8988T (cell line): ENCODE measurements at places on chromosomes 7 and 10.

GRCh38 chr7:22601003-22601402 lies 101.0 kb upstream of the STEAP1B start:
- no peak for DNase-seq

DNA sequence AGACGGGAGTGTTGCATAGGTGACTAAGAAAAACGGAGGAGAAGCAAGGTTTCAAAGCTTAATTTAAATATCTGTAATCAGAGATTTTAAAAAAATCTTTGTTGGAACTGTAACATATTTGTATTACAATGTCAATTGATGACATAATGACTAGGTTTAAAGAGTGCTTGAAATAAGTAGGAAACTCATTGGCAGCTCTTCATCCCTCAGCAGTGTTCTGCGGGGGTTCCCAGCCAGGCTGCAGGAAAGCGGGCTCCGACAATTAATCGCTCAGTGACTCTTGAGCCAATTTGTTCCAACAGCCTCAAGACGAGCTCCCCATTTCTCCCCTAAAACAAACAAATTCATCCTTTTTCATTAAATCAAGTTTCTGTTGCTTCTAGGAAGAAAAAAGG lies 22.6 kb downstream of the CPXM2 start:
- DNase-seq: no peak

DNA sequence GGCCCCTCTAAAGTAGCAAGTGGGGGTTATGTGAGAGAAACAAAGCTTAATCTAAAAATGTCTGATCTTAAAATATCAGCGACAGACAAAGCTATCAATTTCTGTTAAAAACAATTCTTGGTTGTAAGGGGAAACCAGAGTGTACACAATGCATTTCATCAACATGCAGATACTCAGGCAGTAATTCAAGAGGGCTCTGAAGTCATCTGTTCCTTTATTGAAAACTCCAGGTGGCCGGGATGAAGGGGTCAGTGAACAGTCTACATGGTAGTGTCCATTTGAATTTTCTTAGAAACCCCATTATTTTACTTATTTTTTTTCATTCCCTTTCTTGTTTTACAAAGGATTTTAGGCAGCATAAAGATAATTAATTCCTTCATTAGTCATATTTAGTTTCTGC lies 36.7 kb upstream of the BTBD16 start:
- DNase-seq: no peak

GRCh38 chr10:91664426-91664825 lies 31.6 kb upstream of the PPP1R3C start:
- no peak for DNase-seq

- no peak for DNase-seq
Observed at GRCh38 chr10:111968647-111969046, 214.9 kb downstream of the GPAM start.

DNA sequence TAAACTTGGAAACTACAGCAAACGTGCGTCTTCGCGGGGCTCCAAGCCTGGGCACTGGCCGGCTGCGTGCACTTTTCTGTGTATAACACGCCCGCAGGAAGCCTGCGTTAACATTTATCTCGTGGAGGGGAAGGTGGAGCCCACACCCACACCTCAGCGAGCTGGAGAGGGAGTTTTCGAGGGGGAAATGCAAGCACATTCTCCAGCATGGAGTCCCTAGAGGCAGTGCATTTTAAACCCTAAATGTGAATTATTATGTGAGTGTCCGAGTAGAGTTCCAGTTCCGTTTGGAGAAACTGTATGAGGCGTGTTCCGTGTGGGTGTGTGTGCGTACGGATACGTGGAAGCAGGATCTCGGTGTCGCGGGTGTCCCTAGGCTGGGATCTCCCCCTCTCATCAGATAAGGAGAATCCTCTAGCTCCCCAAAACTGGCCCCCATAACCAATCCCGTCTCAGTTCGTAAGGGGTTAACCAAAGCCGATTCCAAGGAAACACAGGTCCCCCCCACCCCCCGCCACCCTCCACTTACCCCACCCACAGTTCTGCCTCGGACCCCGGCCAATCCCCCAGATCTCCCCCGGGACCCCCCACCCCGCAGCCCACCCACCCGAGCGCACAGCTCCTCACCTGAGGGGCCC lies 403 bp downstream of the CDK6 start:
- DNase-seq: peak; percentile 16

DNA sequence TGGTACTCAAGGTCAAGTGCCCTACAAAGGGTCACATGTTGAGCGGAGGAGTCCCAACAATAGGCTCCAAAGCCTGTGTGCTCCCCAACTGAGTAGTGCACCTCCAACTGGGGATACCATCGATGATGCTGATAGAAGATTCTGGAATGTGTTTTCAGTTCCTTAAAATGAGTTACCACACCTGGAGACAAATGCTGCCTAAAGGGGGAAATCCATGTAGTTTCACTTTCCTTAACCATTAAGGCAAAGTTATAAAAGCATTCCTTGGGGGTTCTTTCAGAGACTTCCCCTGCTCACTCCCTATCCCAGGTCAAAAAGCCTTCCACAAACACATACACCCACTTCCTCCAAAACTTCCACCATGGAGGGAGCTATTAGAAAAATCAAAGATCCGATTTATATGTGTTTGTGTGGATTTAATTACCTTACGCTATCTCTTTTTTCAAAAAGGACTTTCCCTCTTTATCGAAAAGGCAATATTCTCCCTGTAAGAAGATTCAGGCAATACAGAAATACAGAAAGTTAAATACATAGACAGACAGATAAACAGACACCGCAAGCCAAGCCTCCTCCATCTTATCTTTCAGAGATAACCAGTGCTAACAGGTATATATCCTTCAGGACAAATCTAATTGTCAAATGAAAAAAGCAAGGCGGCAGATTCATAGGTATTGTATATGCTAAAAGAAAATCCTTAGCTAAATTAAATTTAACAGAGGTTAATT lies 135.9 kb upstream of the ASAH2 start:
- DNase-seq: no peak

- DNase-seq: no peak
Observed at GRCh38 chr7:40747856-40748255, 613.1 kb downstream of the SUGCT start.

DNA sequence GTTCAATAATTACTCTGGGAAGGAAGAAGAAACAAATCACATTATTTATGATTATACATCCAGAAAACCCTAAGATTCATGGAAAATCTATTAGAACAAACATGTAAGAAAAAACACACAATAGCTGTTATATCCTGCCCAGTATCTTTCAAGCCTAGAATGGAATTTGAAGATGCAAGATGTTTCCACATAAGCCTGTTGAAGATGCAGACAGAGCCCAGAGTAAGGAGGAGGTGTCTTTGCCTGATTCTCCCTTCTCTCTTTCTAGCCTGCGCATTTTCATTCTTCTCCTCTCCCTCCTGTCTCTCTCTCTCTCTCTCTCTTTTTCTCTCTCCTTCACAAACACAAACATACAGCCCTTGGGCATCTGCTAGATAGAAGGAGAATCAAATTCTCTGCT lies 170.1 kb upstream of the INHBA start:
- no peak for DNase-seq

DNA sequence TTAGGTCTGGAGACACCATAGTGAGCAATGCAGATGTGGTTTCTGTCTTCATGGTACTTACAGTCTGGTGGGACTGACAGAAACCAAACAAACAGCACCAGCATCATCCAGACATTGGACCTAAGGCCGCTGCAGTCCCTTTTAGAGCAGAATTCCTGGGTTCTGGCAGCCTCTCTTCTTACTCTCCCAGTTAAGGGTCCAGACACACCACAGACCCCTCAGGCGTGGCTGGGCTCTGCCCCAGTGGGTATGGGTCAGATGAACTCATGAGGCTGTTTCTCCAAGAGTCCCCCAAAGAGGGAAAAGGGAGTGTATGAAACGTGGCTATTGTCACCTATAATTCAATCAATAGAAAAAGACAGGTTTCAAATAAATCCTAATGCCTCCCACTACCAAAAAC lies 31.3 kb downstream of the PRLHR start:
- no peak for DNase-seq

DNA sequence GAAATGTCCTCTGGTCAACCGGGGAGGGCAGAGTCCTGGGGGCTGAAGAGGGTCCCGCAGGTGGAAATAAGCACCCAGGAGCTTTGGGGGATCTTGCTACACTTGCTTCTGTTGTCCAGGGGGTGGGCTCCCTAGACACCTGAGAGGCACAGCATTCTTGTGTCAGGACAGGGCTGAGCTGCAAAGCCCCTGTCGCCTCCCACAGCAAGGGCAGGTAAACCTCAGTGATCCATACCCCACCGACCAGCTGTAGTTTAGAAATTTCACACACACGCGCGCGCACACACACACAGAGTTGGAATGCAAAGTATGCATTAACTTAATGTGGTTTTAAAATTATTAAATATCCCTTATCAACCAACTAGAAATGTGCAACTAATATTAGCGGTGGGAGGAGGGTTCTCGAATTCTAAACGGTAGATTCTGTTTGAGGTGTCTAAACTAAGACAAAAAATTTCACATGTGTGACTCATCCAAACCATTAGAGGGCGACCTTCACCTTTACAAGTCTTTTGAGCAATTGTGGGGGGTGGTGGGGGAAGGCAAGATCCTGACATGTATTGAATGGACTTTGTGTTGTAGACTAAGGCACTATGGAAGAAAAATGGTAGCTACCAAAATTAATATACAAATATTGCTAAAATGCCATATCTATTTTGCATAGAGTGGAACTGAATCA lies 34.3 kb upstream of the PTF1A start:
- no peak for DNase-seq

GRCh38 chr10:122565766-122566206 lies 5.2 kb downstream of the DMBT1 start:
- DNase-seq: no peak

GRCh38 chr10:93288679-93289634 lies 193.2 kb downstream of the MYOF start:
- peak; percentile 73 for DNase-seq

- DNase-seq: no peak
Observed at GRCh38 chr7:158369866-158370265, 217.8 kb downstream of the PTPRN2 start.

- DNase-seq: no peak
Observed at GRCh38 chr7:16816824-16817223, 12.0 kb upstream of the AGR2 start.
